ENCODE measurements at places on chromosomes 12 and 14.

DNA sequence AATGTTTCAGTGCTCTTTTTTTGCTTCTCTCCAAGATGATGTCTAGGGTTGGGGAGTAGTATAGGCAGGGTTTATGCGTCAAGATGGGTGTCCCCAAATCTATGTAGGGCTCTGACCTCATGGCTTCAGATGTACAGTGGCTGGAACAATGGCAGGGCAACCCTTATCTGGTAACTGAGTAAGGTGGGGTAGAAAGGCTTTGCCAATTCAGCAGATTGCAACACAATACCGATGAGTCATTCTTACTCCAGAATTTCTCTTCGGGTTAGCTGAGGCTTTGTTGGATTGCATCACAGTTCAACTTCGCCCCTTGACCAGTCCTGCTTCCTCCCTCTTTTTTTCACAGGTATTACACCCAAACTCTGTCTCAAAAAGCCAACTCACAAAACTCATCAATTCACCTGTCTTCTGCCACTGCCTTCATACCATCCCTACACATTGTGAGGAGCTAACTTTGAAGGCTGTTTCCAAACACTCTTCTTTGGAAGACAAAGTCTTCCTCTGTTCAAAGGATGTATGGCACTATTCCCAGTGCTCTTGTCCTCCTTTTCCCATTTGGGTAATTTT is 190.2 kb upstream of the CNOT2 start:
- DNase-seq, result no peak

GRCh38 chr12:62757048-62757447 is 177.9 kb downstream of the PPM1H start:
- no peak for DNase-seq

DNA sequence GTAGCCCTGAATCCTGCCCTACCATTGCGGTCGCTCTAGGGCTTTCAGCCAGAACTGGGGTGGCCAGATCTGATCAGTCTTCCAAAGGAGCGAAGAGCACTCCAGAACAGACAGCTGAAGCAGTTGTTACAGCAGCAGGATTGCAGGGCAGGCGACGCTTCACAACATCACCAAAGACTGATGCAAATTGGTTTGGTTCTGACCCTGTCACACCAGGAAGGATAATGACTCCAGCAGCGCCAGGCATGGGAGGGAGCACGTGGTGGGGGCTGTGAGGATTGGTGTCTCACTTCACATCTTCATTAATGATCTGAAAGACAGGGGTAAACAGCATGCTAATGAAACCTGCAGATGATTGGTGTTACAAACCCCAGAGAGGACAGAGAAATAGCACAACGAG is 30.6 kb upstream of the VSX2 start:
- DNase-seq, result no peak

DNA sequence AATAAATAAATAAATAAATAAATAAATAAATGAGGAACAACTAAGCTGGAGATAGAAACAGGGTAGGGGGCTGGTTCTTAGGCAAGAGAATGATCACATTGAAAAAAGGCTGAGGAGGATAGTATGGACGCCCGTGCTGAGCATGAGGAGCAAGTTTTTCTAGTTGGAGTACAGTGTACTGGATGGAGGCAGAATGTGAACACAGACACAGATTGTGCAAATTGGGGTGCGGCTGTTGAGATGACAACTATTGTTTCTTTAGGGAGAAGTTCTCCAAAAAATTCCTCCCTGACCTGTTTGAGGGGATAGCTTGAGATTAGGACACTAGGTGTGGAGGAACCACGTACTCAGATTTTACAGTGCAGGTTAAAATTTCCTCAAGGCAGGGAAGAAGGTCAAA is 979 bp upstream of the BIN2 start:
- no peak for DNase-seq

DNA sequence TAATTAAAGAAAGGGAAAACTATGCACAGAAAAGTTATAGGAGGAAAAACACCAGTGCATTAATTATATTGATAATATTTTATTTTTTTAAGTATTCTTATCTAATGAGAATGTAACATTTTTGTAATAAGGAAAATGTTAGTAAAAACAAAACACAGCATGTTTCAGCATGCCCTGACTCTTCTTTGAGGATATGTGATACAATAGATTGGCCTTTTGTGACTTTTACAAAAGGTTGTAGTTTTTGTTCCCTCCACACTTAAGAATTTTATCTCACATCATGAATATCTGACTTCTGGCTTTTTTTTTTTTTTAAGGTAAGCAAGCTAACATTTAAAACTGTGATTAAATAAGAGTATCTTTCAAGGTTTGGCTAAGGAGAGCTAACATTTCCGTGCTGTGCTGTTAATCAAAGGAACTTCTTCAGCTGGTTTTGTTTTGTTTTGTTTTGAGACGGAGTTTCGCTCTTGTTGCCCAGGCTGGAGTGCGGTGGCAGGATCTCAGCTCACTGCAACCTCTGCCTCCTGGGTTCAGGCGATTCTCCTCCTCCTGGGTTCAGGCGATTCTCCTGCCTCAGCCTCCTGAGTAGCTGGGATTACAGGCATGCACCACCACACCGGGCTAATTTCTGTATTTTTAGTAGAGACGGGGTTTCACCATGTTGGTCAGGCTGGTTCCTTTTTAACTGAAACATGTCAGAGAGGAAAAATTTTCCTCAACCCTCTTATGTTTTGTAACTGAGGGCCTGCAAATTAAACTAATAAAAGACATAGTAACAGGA is 30.8 kb upstream of the RESF1 start:
- DNase-seq, result no peak

DNA sequence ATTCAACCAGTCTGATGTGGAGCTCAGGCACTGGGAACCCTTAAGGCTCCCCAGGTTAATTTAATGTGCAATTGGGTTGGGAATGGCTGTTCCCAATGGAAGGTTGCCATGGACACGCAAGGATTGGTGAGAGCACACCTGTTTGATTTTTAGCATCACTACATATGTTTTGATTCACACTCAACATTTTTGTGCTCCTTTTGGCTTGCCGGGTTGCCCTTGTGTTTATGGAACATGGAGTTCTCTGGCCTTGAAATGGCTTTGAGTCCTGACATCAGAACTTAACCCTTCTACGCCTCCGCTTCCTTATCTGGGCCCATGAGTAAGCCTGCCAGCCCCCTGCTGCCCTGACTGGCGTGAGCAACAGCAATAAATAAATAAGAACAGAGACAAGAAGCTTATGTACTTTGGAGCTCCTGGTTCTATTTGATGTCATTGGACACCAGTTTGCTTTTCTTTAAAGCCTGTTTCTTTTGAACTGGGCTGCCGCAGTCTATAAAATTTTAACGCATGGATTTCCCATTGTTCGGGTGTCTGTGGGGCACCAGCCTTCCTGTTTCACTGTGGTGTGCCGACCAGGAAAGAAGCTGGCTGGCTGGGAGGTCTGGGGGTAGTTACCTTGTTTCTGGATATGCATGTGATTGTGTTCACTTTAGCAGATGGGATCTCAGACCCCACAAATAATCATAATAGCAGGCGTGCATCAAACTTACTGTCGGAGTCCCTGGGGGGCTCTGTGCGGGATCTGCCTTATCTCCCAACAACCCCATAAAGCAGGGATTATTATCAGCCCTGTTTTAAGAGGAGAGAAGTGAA is 27.8 kb downstream of the TBX3 start:
- no peak for DNase-seq

GRCh38 chr12:66584673-66585072 is 94.2 kb downstream of the GRIP1 start:
- no peak for DNase-seq

GRCh38 chr14:23520899-23521533 is 30.5 kb downstream of the ZFHX2 start:
- DNase-seq, result no peak

- no peak for DNase-seq
Measured at GRCh38 chr14:48914382-48914781, 671.8 kb downstream of the RPS29 start.

DNA sequence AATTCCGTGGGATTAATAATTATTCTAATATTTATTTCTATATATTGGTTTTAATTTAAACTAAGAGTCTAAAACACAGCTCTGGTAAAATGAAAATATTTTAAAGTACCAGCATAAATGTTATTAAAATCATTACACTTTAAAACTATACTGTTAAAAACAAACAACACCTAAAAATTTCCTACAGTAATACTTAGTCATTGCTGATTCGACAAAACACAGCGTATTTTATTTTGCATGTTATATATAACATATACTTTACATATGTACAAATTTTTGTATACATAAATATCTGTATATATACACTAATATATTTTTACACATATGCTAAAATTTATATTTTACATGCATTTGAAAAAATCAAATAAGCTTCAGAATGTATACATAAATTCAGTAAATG is 6.0 kb upstream of the PCNX4 start:
- no peak for DNase-seq

GRCh38 chr14:67463900-67464299 is 24.6 kb downstream of the TMEM229B start:
- no peak for DNase-seq

DNA sequence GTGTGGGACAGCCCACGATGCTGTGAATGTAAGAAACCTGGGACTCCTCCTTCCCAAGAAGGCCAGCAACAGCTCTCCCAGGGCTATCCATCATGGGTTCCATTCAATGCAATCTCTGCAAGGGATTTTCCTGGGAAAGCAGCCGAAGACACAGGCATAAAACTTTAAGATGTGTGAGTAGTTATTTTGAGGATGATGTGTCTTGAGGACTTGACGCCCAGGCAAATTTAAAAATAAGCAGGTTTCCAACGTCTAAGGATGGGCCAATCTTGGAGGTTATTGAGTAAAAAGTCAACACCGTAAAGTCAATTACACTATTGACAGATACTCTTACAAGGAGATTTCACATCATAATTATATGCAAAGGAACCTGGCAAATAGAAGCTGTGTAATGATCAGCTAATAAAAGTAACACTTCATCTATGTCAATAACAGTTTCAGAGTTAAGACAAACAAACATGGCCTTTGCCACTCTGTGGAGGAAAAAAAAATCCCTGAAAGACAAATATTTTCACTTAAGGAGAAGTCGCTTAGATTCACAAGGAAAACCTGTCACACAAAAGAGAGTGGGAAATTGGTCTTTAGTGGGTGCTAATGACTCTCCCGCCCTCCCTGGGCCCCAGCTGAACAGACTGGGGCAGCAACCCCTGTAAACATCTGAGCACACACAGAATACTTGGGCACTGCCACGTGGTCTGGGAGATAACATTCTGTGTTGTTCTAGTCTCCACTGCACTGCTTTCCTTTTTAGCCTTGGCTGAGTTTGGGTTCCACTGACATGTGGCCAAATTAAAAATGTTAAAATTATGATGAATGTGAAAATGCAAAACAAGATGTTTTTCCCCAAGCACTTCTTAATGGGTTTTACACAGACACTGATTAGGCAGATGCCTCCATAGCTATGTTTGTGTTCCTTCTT is 240.9 kb downstream of the FOXN3 start:
- no peak for DNase-seq

- no peak for DNase-seq
Measured at GRCh38 chr12:75720812-75721641, 209.6 kb upstream of the KRR1 start.

- no peak for DNase-seq
Measured at GRCh38 chr14:59509101-59509500, 24.8 kb downstream of the JKAMP start.

DNA sequence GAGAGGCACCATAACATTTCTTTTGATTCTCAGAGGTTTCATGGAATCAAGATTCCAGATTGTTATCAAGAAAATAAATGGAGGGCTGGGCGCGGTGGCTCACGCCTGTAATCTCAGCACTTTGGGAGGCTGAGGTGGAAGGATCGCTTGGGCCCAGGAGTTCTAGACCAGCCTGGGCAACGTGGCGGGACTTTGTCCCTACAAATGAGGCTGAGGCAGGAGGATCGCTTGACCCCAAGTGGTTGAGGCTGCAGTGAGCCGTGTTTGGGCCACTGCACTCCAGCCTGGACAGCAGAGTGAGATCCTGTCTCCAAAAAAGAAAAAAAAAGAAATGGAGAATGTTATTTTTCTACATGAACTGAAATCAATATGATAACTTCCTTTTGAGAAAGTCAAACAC is 1.3 kb downstream of the SLC39A9 start:
- DNase-seq, result no peak

- no peak for DNase-seq
Measured at GRCh38 chr14:98364961-98365360, 907.0 kb downstream of the BCL11B start.

- DNase-seq, result no peak
Measured at GRCh38 chr14:38056270-38056669, 151.4 kb upstream of the SSTR1 start.

GRCh38 chr12:121823101-121823726 is 19.4 kb downstream of the SETD1B start:
- no peak for DNase-seq

GRCh38 chr12:54411391-54412241 is 7.5 kb downstream of the ITGA5 start:
- no peak for DNase-seq

DNA sequence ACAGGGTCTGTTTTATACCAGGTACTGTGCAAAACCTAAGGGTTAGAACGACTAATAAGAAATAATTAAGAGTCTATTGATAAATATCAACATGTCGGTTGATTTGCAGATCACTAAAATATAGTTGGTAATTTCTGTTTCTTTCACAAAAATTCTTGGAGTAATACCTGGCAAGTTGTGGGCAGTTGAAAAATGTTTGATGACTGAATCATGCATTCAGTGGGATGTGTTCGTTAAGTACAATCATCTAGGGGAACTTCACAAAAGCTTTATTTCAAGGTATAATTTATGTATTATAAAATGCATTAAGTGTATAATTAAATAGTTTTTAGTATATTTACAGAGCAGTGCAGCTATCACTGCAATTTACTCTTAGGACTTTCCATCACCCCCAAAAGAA is 120.0 kb downstream of the KCNA5 start:
- no peak for DNase-seq

- no peak for DNase-seq
Measured at GRCh38 chr12:13154027-13154538, 42.4 kb upstream of the EMP1 start.

GRCh38 chr14:75167325-75167724 is 9.1 kb downstream of the TMED10 start:
- no peak for DNase-seq

DNA sequence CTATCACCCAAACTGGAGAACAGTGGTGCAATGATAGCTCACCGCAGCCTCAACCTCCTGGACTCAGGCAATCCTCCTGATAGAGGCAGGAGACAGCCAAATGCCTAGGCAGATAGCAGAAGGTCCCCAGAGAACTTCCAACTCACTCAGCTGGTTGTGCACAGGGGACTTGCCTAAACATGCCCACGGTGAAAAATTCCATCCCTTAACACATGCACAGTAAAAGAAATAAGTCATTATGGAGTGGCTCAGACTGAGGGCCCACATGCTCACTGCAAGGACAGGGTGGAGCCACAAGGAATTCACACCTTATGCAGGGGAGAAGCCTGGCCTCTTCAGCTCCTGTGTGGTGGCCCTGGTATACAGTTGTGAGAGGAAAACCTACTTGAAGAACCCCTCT is 525.8 kb upstream of the ATP2B1 start:
- no peak for DNase-seq

GRCh38 chr12:63982604-63983295 is 138.2 kb downstream of the SRGAP1 start:
- DNase-seq, result no peak

DNA sequence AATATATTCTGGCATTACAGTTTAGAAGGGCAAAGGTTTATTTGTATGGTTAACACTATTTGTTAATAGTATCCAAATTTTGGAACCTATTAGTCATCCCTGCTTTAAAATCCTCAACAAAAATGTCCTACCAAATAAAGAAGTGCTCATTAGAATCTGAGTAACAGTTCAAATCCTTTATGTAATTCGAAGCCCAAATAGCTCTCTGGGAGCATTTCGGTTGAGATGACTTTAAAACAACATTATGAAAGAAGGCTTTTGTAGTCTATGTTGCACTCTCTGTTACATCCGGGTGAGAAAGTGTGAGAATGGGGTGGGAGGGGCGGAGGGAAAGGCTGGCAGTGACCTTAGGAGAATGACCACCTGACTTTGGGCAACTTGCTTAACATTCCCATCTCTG is 59.7 kb downstream of the SLC38A1 start:
- DNase-seq, result no peak
